ENCODE measurements at places on chromosomes 7 and 10.
A peak's percentile ranks its signal among the peaks of the same experiment; 100 is the strongest.

DNA sequence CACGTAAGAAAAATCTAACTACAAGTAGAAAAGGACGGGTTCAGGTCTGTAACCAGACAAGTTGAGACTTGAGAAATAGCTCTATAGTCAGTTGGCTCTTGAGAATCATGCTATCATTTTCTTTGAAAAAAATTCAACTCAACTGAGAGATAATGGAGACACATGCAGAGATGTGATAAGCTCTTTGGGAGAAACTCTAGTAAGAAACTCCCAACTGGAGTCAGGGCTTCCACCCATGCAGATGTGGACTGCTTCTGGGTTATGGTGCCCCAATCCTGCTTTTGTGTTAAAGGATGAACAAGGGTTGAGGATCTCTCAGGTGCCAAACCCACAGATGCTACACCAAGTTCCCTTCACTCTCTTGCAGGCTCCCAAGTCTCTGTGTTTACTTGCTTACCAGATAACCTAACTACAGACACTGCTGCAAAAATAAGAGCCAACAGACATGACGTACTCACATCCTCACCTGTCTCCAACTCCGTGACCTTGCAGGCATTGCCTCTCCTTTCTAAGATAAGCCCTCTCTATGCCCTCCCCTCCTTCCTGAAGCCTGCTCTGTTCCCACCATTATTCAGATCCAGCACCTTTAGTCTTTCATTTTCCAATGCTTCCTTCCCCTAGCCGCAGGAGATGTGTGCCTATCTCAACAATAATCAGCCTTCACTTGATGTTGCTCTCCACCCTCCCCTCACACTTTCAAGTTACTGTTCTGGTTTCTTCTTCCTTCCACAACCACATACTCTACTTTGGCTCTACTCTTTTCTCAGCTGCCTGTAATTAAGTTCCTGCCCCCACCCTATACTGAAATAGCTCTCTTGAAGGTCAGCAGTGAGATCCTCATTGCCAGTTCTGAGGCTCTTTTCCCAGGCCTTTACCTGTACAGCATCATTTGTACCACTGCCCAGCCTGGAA is 130.0 kb downstream of the ICA1 start:
- DNase-seq, result no peak

- no peak for DNase-seq
These were observed 97.8 kb downstream of the AGMO start for GRCh38 chr7:15463801-15464666.

DNA sequence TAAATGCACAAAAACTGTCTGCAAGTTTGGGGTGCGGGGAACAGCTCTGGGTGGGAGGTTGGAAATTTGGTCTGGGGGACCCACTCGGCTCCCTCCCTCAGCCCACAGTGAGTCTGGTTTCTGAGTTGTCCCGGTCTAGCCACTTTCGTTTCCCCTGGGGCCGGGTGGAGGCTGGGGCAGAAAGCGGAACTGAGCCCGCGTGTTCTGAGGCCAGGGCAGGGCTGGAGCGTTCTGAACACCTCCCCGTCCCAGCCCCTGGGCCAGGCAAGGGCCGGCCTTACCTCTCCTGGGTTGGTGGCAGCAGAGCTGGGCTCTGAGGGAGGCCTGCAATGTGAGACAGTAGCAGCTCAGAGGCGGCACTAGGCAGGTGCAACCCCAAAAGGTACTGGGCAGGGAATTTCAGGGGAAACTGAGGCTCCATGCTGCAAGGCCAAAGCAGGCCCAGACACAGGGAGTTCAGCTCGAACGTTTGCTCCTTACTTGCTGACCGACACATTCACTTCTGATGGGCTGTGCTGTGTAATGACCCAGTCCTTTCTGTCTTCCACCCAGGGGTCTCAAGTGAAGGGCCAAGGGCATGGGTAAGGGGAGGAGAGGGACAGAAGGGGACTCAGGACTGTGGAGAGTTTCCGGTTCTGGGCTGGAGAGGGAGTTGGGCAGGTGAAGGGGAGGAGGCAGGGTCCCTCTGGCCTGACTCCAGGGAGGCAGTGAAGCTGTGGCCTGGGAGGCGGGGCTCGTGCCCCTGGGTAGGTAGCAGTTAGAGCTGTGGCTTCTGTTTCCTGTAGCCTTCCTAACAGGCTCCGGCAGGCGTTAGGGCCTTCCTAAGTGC is 3.0 kb downstream of the IRF5 start:
- DNase-seq, result no peak

- DNase-seq, result no peak
These were observed 94.5 kb downstream of the KMT2C start for GRCh38 chr7:152341039-152341913.

DNA sequence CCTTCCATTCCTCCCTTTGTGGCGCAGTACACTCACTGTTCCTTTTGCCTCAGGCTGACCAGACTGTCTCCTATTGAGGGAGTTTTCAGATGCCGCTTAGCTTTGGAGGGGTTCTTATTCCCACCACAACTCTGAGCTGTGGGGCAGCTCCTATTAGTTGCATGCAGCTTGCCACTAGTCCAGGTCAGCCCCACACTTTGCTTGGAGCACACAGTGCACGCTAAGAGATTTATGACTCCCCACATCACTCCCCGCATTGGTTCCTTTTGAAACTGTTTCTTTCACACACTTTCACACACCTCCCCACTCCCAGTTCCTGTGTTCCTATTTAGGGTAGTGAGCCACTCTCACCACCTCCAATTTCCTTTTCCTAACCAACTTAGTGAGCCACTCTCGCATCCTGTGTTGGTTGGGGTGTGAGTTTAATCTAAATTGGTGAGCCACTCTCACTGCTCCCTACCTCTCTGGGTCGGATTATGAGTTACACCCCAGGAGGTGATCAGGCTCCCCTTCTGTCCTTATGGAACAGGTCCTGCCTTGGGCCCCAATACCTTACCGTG is 10.4 kb upstream of the ZNF485 start:
- DNase-seq, result no peak

GRCh38 chr7:73723813-73724212 is 4.3 kb upstream of the STX1A start:
- no peak for DNase-seq

GRCh38 chr7:131231381-131232220 is 96.1 kb upstream of the MKLN1 start:
- DNase-seq, result no peak

GRCh38 chr7:34011696-34012095 is 106.4 kb downstream of the BMPER start:
- no peak for DNase-seq

DNA sequence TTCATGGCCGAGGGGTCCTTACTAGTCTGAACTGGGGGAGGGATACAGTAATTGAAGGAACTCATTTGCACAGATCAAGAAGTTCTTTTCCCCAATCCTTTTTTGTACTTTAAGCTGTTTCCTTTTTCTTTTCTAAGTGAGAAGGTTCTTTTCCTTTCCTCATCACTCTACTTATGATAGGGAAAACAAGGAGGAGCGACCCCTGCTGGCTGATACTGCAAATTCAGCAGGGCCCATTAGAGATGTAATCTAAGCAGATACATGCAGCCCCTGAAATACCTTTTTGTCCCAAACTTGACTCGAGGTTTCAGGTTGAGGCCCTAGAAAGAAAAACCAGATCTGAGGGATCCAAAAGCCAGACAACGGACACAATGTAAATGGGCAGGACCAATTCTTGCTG is 305.5 kb downstream of the DNAJB9 start:
- no peak for DNase-seq

GRCh38 chr7:87512906-87513305 is 37.4 kb upstream of the ABCB4 start:
- DNase-seq, result no peak

DNA sequence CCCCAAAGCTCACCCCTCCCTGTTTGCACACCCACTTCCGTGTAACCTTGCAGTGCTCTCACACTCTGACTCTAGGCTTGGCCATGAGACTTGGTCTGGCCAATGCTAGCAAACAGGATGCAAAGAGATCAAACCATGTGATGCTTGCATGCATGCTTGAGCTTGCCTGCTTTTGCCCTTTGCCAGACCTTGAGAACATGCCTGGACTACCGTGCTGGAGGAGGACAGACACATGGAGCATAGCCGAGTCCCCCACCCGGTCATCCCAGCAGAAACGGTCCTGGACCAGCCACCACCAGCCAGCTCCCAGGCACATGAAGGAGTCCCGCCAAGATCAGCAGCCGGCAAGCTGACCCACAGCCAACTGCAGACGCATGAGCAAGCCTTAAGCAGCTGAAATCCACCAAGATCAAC is 23.4 kb downstream of the PYROXD2 start:
- DNase-seq, result no peak

- no peak for DNase-seq
These were observed 175.1 kb downstream of the CXCL12 start for GRCh38 chr10:44209811-44210210.

DNA sequence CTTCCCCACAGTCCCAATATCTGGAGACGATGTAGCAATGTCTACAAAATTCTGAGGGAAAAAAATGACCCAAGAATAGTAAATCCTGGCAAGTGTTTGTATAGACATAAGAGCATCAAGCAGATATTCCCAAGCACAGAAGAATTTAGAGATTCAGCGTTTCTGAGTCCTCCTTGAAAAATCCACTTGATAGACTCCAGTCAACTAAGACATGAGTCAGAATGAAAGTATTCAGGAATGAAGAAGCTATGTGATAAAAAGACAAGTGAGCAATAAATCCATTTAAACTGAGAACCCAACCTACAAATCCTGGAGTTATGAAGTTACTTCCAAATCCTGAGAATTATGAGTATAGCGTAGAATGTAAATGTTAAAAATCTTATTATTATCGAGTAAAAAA is 86.1 kb upstream of the NPY start:
- no peak for DNase-seq

DNA sequence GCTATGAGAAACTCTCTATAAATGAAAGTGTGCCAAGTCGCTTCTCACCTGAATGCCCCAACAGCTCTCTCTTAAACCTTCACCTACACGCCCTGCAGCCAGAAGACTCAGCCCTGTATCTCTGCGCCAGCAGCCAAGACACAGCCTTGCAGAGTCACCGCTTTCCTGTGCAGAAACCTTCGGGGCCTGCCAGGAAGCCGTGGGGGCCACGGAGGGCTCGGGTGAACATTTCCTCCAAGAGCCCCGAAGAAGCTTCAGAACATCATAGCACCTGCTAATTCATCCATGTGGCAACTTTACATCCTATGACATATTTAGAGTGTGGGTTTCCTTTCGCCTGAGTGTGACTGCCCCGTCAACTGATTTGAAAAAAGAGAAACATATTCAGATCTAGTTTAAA is 55.7 kb upstream of the PRSS58 start:
- no peak for DNase-seq

- no peak for DNase-seq
These were observed 312.5 kb upstream of the CHRM2 start for GRCh38 chr7:136555933-136556332.

GRCh38 chr7:129644634-129645230 is 33.2 kb downstream of the NRF1 start:
- no peak for DNase-seq

DNA sequence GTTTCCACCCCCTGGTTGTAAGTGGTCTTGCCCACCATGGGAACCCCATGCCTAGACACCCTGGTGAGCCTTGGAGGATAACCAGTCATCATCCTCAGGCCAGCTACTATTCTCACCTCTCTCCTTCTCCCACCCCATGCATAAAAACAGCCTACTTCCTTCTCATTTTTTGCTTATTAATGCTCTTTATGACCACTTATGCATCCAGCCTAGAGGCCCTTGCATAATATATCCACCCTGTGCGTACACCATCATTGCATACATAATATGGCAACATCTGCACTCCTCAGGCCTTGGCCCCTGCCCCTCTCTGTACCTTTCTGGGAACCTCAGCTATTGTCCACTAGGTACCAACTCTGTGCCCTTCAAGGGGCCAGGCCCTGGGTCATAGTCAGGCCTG is 91.0 kb downstream of the CDH23 start:
- DNase-seq, result no peak

GRCh38 chr10:89414879-89415821 is 782 bp downstream of the IFIT5 start:
- peak; percentile 38 for DNase-seq

- no peak for DNase-seq
These were observed 136.0 kb downstream of the EPC1 start for GRCh38 chr10:32211046-32211363.

GRCh38 chr7:134602881-134603451 is 43.7 kb upstream of the BPGM start:
- no peak for DNase-seq

- DNase-seq, result no peak
These were observed 37.6 kb downstream of the GRM8 start for GRCh38 chr7:127214956-127215718.

- DNase-seq, result no peak
These were observed 150.2 kb upstream of the EEPD1 start for GRCh38 chr7:36002900-36003299.

- DNase-seq, result no peak
These were observed 123.7 kb upstream of the ADAM12 start for GRCh38 chr10:126511917-126512479.

- DNase-seq, result no peak
These were observed 29.4 kb downstream of the LUC7L2 start for GRCh38 chr7:139389091-139389490.

- no peak for DNase-seq
These were observed 79.2 kb downstream of the PLXNA4 start for GRCh38 chr7:132497098-132497497.
